ENCODE measurements at places on chromosomes 2 and 18.
A peak's percentile ranks its signal among the peaks of the same experiment; 100 is the strongest.

GRCh38 chr2:32688541-32688940 is 60.7 kb downstream of the TTC27 start:
- DNase-seq: peak; percentile 35

DNA sequence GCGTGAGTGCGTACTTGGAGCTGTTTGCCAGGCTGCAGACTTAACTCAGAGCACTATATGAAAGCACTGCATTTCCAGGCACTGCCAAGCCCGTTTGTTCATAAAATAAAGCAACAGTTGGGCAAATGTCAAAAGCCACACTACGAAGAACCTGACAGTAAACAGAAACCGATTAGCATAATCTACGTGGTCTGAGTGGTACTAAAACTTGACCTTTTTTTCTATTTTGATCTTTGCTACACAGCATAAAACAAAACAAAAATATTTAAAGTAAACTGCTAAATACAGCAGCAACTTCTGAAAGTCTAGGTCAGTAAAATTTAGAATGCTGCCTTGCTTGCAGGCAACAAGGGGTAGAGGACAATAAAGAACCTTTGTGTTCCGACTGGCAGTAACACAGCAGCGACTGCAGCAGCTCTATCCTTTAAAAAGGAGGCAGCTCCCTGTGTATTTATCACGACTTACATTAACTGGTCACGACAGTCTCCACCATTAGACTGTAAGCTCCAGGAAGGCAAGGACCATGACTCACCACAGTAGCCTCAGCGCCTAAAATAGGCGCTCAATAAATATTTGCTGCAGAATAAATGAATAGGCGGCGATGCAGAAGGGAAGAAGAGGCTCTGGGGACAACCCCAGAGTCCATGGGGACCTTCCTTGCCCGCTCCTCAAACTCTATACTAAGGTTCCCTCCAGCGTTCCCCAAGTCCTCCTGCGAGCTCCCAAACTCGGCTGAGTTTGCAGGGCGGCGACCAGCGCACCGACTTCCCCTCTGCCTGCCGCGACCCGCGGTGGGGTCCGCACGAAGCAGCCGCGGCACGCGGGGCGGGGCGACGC is 902 bp downstream of the SS18 start:
- no peak for DNase-seq

GRCh38 chr2:73897240-73897583 is 4.4 kb downstream of the ACTG2 start:
- DNase-seq: no peak

GRCh38 chr2:181170256-181170655 is 189.9 kb downstream of the UBE2E3 start:
- DNase-seq: no peak

GRCh38 chr2:187148059-187148714 is 299.2 kb upstream of the ZSWIM2 start:
- no peak for DNase-seq

GRCh38 chr2:68319398-68320117 is at the start of gene CNRIP1:
Gene CNRIP1 (minus strand): TSS chr2:68319949. CDS start chr2:68319400, 549 bp downstream.
- peak; percentile 38 for DNase-seq

DNA sequence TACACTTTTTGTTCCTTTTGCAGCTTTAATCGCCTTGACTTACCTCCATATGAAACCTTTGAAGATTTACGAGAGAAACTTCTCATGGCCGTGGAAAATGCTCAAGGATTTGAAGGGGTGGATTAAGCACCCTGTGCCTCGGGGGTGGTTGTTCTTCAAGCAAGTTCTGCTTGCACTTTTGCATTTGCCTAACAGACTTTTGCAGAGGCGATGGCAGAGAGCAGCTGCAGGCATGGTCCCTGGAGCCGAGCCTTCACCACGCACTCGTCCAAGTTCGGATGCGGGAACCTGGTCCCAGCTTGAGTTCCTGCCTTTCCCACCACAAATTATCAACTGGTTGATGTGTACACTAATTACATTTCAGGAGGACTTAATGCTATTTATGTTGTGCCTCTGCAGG is 232.7 kb downstream of the ALPK2 start:
- no peak for DNase-seq

DNA sequence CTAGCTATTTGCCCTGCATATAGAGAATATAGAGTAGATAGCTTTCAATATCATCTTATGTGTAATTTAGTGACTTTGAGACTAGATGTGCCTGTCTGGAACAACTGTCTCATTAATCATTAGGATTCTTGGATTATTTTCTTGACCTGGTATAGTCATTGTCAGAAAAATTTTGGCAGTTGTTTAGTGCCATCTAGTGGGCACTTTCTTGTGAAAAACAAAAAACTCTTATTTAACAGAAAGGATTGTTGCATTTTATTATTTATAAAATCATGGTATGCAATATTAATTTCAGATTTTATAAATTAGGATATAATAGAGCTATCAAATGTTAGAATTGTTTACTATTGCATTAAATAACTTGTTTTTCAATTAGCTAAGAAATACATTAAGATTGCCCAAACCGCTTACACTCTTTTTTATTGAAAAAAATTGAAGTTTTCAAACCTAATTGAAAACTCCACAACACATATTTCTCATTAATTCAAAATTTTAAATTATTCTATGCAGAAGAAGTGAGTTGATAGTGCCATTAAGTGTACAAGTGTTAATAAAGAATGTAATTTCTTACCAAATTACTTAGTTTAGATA is 80.3 kb downstream of the DYNAP start:
- no peak for DNase-seq

DNA sequence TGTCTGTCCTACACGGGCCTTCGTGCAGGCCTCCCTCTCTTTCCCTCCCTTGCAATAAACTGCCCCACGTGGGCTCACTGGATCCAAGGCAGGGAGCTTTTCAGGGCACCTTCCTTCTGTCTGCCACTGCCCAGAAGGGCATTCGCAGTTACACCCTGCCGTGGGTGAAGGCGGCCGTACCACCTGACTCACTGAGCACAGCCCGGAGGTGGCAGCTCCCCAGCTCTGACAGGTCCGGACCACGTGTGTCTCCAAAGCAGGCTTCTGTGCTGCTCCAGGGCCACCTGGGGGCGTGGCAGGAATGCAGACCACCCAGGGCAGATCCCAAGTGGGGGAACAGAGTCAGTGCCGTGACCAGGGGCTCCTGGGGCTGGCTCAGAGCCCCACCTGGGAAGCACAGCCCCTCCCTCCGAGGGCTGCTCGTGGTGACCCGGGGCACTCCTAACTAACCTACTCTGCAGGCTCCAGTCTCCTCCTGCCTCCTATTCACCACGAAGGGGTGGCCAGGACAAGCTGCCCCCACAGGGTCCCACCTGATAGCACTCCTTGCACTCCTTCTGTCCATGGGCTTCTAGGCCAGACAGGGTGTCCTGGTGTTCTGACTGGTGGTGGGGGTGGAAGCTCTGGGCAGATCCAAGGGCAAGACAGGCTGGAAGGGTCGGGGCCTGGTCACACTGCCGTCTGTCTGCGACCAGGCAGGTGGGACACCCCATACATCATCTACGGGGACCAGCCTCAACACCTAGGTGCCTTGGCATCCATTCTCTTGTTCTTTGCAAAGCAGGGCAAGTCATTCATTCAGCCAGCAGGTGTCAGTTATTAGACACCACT is 9.7 kb downstream of the SNED1 start:
- no peak for DNase-seq

- DNase-seq: no peak
Observed at GRCh38 chr2:12877761-12878160, 161.0 kb downstream of the TRIB2 start.

DNA sequence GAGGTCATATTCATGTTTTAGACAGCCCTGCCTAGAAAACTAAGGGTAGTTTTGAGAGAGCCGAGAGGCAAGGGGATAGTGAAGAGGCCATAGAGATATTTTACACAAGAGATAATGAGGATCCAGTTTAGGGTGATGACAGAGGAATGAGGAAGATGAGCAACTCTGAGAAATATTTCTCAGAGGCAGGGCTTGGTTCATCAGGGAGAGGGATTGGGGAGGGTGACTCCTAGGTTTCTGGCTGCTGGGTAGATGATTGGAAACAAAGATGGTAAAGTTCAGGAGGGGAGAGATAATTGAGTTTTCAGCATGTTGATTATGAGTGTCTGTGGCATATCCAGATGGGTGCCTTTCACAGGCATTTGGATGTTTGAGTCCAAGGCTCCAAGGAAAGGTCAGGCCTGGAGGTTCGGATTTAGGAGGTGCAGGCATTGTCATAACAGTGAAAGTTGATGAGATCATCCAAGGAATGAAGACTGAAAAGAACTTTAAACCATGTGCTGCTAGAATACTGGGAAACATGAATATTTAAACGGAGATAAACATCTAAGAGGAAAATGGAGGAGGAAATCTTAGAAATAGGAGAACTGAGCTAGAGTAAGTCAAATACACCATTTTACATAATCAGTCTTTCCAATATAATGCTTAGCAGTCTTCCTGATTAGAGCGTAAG is 7.4 kb downstream of the MYL12B start:
- no peak for DNase-seq

GRCh38 chr2:230863031-230863430 is 1.7 kb upstream of the ITM2C start:
- no peak for DNase-seq

DNA sequence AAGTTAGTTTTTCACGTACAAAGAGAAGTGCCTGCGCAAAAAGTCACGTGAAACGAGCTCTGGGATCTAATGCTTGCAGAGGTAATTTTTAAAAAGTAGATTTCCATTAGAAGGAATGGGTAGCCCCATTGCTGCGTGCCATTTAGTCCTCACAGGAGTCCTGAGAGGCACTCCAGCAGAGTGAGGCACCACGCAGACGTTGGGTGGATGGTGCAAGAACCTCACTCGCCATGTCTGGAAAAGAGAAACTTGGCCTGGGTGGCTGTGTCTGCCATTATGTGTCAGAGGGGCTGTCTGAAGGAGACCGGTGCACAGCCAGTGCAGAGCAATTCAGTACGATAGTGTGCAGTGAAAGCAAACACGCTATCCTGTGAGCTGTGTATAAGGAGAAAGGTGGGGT is 1.8 kb upstream of the HDAC4 start:
- DNase-seq: no peak

DNA sequence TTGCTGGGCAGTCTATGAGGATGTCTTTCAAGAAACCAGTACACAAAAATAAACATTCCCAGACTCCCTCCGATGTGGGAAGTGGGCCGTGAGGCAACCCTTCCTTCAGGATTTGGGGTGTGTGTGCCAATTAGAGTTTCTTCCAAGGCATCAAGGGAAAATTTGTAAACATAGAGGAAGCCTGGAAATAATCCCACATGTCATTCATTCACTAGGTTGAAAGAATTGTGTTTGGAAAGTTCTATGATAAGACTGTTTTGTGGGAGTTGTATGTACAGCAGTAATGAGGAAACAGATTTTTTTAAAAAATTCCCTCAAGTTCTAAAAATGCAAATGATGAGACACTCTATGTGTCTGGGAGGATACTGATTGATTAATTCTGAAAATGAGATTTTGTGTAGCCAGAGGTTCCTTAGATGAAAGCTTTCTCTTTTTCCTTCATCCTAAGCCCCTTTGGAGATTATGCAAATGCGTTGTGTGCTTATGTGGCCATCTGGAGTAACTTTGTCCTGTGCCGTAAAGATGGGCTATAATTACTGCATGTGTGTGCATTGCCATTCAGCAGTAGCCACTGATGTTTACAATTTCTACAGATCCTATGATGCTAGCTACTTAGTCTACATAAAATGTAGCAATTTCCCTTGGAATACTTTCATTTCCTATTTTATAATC is 107.8 kb upstream of the TPO start:
- no peak for DNase-seq

GRCh38 chr2:59390581-59390980 is 1149.5 kb upstream of the FANCL start:
- DNase-seq: no peak

GRCh38 chr2:70181363-70181956 is 9.4 kb downstream of the C2orf42 start:
- DNase-seq: no peak

GRCh38 chr2:83022631-83023210 is 1436.4 kb downstream of the SUCLG1 start:
- no peak for DNase-seq

DNA sequence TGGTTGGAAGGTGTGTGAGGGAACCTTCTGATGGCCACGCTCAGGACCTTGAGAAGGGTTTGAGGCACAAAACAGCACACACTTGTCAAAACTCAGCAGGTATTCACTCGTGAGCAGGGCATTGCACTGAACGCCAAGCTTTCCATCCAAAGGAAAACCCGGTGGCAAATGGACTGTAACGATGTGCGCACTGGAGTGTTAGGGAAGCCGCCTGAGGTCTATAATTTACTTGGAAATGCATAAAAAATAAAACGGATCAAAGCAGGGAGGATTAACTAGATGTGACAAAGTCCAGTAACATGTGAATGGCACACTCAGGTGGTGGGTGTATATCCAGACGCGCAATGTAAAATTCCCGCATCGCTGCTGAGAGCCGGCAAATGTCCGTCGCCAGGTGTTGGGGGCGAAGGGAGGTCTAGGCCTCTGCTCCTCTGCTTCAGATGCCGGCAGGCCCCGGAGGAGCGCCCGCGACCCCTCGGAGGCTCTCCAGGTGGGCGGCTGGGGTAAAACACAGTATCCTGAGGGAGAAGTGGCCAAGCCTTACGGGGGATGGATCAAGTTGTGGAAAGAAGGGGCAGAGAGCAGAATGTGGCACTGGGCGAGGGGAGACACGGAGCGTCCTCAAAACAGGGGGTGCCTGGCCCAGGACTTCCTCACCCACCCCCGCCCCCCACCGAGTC is 15.3 kb downstream of the HES6 start:
- DNase-seq: no peak

DNA sequence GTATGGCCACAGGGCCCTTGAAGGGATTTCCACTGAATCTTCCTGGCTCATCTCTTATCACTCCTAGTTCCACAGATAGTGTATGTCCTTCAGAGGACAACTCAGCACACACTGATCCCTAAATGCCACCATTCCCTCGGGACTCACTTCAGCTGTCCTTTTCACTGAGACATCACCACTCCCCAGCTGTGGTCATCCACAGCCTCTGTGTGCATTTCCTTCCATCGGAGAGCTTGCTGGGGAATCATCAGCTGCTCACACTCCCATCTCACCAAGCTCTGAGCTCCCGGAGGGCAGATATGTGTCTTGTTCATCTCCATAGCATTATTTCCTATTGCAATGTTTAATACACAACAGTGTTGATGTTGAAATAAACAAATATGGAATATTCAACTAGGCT is 759.5 kb downstream of the RNF144A start:
- no peak for DNase-seq

DNA sequence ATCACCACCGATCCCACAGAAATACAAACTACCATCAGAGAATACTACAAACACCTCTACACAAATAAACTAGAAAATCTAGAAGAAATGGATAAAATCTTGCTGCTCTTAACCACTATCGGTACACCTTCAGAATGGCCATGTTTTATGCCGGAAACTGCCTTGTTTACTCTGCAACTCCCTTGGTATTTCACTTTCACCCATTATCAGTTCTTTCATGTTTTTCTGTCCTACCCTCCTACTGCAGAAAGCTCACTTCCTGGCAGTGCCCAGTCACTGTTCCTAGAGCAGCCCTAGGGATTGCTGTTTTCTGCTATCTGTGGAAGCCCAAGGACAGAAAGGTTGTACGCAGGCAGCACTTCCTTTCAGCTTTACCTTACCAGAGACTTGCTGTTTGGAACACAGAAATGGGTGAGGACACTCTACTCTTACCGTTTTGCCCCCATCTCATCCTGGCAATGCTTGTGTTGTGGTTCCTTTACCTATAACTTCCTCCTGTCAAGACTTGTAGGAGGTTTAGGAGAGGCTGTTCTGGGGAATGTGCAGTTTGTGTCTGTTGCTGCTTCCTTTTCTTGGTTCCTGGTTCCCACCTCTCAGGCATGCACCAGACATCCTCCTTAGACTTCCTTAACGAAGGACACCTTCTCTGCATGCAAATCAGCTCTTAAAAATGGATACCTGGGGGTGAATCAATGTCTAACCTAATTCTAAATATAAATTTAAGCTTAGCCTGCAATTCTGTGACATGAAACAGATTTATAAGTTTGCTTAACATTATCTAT is 394.4 kb downstream of the SPAG16 start:
- DNase-seq: no peak

Data from fibroblast of skin of left biceps (primary cell).